Activated T-cell treated with anti-CD3 and anti-CD28 coated beads, Interleukin-2, amount 50 U/mL, for 1 hour (primary cell): ENCODE measurements at places on chromosomes 4 and X.

DNA sequence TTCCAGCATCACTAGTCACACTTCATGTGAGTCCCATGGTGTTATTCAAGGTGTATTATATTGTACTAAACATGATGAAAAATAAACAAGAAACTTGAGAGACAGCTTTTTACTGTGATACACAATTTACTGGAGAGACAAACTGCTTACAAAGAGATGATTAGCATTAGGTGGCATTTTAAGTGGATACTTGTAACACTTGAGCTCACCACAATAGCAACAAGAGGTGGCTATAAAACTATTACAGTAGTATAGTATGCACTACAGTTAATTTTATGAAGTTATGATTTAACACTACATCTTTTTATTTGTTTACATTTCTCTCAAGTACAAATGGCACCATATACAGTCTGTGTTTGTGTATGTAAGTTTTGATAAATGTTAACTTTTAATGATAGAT is 246.6 kb downstream of the PARM1 start:
- DNase-seq, result no peak

DNA sequence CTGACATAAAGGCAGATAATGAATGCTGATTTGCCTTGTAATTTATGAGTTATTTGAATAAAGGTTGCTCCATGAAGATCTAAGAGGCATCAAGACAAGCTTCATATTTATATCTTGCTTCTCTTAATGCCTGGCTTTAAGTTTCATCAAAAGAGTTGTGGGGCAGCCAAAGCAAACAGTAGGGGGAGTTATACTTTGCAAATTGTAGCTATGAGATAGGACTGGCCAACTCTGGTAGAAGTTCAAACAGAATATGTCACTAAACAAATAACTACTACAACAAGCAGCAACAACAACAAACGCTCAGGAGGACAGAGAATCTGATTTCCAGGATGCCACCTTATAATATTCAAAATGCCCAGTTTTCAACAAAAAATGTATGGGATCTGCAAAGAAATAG is 69.1 kb upstream of the PLAC1 start:
- no peak for DNase-seq

DNA sequence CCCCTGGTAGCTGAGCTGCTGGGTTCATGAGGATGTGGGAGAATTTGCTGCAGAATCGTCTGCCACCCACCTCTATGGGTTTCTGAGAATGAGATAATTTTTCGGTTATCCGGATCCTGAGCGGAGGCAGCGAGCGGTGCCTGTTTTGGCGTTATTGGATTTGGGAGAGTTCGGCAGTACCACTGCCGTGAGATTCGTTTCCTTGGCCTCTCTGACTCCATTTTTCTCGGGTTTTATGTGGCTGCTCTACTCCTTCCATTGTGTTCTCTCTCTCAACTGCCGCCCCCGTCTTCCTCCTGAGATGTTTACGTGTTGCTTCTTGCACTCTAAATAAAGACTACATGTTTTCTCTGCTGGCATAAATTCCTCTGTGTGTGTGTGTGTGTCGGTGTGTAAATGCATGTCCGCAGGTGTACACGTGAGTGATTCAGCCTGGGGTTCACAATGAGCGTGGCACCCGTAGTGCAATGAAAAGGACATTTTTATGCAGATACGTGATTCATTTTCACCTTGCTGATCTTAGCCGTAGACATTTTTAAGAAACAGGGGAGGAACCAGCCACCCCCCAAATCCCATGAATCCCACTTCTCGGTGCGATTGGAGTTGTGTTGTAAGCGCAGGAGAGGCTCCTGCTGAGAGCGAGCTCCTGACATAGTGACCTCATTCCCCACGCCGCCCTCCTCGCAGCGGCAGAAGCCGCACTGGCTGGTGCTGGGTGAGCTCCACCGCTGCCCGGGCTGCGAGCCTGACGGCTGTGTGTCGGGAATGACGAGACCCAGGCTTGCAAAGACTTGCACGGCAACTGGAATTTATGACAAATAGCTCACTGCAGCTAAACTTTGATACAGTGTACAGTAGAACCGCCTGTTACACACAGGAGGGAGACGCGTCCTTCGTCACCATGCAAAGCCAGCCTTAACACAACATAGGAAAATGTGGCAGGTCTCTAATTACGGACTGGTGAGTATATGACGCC is 82.2 kb downstream of the STOX2 start:
- DNase-seq, result no peak

DNA sequence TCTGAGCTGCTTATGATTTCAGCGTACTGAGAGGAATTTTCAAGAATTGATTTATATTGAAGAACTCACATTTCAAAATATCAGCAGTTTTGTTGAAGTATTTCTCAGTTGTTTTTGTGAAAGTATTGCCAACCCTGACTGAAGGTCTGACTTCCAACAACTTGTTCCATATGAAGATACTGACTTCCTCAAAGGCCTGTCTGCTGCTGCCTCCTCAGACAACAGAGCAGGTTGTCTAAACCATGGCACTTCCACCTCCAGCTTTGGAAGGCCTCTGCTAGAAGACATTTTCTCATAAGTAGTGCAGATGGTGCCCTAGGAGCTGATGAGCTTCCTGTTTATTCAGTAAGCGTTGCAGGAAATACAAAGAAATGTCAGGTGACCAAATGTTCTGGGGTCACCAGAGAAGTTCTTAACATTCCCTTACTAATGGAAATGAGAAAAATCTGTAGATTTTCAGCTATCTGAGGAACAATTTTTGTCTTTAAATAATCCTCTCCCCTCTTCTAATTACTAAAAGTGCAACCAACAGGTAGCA is 28.8 kb downstream of the FGF2 start:
- no peak for DNase-seq
